Motor neuron (in vitro differentiated cells): ENCODE measurements at places on chromosomes 3 and 15. TPM values are rescaled to one million over a fixed set of nuclear protein-coding genes. Genes with fewer than 3 reads are reported as not detected.

DNA sequence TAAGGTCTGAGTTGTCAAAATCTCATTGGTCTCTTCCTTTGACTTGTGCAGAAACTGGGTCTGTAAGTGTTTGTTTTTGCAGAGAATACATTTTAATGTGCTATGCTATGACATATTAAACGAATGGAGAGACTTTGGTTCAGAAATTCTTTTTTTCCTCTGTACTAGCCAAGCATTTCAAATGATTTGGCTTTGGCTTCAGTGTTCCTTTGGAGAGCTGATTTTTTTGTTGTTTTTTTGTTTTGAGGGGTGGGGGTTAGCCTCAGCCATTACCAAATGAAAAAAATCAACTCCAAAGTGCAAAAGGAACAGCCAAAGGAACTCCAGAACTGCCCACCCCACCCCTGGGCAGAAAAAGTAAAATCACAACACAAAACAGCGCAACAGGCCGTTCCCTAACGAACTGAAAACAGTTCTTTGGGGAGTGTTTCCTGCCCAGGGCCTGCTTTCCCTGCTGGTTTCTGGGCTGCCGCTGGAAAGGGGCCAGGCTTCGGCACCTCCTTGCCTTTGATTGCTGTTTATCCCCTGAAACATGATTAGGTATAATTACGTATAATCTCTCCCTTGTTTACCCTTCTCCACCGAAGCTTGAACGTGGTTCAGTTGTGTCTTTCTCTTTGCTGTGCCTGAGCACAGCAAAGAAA, 57.6 kb upstream of the NEO1 start:
- ATAC-seq: no peak

- no peak for ATAC-seq
Measured at GRCh38 chr15:38708672-38709180, 144.1 kb upstream of the RASGRP1 start.

GRCh38 chr3:31103623-31104180, 209.2 kb upstream of the GADL1 start:
- ATAC-seq: no peak

DNA sequence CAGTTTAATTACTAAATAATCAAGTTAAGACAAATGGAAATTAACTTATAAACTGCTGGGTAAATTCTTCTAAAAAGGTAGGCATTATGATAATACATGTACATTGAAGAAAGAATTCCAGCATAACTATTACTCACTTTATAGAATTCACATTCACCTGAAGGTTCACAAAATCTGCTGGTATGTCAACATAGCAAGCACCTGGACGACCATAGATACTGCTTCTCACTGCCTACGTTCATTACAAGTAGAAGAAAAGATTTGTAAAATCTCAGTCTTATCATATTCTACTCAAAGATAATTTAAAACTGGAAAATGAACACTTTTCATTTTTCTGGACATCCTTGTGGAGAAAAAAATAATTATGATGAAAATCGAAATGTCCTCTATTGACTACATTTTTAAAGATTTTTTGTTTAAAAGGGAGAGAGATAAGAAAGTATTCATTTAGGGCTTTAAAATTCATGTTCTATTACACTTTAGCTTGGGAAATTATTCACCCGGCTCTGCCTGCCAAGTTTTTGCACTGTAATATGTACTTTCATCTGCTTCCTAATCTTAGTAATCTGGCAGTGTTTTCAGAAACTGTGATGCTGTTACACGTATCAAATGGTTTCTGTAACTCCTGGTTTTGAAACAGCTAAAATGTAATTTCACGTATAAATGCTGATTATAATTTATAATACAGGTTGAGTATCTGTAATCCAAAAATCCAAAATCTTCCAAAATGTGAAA, 16.1 kb downstream of the HACL1 start:
- no peak for ATAC-seq

DNA sequence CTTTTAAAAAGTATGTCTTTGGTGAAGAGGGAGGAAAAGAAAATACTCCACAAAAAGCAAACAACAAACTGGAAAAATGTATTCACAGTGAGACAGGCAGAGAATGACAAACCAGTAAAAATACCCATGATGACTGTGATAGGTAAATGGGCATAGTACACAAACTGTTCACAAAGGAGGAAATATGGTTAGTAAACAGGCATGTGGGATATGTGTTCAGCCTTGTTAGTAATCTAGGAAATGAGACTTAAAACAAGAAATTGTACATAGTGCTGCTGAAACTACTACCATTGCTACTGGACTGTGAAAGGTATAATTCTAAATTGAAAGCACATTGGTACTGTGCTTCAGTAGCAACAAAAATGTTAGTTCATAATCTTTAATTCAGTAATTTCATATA, 50.1 kb downstream of the UBE2E2 start:
- no peak for ATAC-seq

DNA sequence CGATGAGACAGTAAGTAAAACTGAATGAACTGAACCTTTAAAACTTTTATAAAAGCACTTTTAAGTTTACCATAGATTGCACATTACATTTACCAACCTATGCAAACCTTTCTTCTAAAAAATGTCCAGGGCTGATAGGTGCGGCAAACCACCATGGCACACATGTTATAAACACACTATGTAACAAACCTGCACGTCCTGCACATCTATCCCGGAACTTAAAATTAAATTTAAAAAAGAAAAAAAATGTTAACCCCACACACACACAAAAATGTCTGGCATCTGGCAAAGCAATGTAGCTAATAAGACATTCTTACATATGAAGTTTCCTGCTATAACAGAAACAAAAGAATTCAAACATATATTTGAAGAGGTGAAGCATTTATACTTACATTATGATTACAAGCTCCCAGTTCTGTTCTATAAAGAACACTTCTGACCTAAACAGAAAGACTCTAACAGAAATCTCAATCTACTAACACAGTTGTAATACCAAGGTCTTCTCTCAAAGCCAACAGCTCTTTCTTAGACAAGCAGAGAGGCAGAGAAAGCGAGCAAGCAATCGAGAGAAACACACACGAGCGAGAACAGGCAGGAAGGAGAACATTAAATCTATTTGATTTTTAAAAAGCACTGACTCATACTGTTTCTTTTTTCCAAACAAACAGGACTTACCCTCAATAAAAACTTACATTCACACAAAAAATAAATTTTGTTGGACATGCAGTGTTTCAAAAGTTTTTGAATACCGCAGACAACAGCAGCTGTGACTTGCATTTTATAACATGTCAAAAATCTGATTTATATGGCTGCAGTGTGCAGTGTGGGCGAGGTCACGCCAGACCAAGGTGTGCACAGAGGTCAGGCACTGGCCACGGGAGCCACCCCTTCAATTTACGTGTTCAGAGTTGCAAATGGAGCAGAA, at the start of gene NRG4:
NRG4 (minus strand) TSS at position 798 of the 925 bp plus-strand sequence. CDS start 1,194 bp downstream, outside the sequence.
- ATAC-seq: no peak

DNA sequence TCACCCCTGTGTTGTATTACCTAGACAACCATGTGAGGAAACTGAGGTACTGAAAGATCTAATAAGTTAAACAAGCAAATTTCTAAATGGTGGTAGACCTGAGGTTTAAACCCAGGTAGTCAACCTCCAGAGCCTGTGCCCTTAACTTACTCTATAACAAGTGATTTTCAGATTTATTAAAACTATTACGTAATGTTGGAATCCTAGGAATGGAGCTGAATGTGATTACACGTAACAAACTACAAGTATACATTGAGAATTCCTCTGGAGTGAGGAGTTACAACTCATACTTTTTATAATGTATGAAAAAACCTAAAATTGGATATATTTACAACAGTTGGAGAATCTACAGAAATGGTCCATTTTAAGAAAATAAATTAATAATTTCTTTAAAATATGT, 18.0 kb downstream of the FAM98B start:
- no peak for ATAC-seq

DNA sequence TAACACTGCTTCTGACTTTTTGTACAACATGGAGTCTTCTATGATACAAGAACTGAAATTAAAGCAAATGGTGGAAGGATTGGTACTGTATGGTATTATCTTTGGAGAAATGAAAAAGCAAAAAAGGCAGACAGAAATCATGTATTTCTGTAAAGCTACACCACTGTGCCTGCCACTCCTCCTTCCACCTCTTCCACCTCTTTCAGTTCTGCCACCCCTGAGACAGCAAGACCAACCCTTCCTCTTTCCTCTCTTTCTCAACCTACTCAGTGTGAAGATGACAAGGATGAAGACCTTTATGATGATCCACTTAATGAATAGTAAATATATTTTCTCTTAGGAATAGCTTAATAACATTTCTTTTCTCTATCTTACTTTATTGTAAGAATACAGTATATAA, 57.0 kb downstream of the CD200 start:
- no peak for ATAC-seq

- peak; percentile 19 for ATAC-seq
Measured at GRCh38 chr15:38994310-38994709, 429.7 kb upstream of the RASGRP1 start.

DNA sequence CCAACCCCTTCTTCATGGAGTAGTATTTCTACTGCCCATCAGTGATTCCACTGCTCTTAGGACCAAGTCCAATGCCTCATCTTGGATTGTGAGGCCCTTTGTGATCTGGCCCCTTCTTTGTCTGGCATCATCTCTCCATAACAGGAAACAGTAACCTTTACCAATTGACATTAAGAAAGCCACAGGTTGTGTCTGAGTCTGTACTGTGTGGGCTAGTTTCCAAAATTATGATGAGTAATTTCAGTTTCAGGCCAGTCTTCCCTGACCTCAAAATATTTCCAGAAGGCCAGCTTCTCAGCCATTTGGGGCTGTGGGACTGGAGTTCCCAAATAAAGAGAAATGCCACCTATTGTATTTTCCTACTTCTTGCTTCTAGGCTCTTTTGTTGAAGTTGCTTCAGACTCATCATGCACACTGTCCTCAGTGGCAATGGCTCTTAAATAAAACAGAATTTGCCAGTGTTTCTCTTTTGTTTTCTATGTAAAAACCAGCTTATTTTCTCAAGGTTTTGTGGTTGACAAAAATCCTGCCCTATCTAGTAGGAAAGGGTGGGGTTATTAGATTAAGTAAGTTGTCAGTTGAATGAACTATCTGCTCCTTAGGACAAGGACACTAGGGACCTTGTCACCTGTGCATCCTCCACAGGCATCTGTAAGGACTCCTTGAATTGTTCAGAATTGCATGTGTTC, 47.0 kb upstream of the ACKR4 start:
- no peak for ATAC-seq

- peak; percentile 25 for ATAC-seq
Measured at GRCh38 chr15:68415501-68416157, 16.3 kb downstream of the ITGA11 start.

DNA sequence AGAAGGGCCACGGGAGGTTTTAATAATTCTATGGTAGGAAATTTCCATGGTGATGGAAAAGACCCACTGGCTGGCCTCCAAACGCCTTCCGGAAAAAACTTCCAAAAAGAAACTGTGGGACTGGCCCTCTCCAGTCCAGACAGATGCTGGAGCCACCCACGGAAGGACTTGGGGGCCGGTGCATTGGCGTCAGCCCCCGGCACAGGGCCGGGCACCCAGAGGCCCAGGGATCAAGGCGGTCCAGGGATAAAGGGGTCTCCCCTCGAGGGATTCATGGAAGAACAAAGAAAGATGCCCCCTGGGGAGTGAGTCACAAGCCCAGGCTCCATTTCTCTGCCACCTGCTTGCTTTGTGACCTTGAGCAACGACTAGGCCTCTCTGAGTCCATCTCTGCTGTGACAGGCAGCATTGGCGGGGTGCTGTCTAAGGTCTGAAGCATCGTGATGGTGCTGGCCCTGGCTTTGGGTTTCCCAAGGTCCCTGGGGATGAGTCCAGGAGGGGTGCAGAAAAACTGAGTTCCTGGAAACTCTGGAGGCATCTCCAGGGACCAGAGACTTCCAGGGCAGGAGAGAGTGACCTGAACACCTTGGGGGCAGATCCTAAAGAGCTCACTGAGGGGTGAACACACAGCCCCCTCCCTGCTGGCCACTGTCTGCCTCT, 21.6 kb downstream of the ATP2B2 start:
- no peak for ATAC-seq

- ATAC-seq: no peak
Measured at GRCh38 chr3:14434498-14435151, 32.2 kb downstream of the SLC6A6 start.

GRCh38 chr3:127751163-127751621, 71.1 kb downstream of the MGLL start:
- ATAC-seq: no peak

GRCh38 chr3:58723173-58723572, 56.6 kb upstream of the FAM3D start:
- ATAC-seq: no peak

DNA sequence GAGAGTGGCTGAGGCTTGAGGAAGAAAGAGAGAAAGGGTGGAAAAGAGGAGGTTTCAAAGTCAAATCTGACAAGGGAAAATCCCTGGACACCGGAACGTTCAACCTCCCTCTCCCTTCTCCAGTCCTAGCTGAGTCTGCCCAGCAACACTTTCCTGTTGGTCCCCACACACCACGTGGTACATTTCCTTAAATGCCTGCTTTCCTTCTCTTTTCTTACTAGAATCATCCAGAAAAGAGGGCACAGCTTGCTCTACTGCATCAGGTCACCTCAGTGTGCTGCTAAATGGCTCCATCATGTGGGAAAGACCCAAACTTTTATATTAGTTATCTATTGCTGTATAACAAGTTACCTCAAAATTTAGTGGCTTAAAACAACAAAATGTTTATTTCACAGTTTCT, 181.2 kb downstream of the NECTIN3 start:
- ATAC-seq: no peak

- peak; percentile 74 for ATAC-seq
Measured at GRCh38 chr3:147699175-147699838, 290.1 kb downstream of the ZIC1 start.

- no peak for ATAC-seq
Measured at GRCh38 chr3:125262161-125262560, 49.6 kb upstream of the SLC12A8 start.

GRCh38 chr15:43382310-43382709, 11.4 kb downstream of the TUBGCP4 start:
- ATAC-seq: no peak

GRCh38 chr15:64720188-64720587, 55.2 kb downstream of the RBPMS2 start:
- no peak for ATAC-seq

- no peak for ATAC-seq
Measured at GRCh38 chr3:52265387-52265786, 13.1 kb downstream of the WDR82 start.

GRCh38 chr3:157094301-157094700, 65.6 kb downstream of the CCNL1 start:
- ATAC-seq: no peak

DNA sequence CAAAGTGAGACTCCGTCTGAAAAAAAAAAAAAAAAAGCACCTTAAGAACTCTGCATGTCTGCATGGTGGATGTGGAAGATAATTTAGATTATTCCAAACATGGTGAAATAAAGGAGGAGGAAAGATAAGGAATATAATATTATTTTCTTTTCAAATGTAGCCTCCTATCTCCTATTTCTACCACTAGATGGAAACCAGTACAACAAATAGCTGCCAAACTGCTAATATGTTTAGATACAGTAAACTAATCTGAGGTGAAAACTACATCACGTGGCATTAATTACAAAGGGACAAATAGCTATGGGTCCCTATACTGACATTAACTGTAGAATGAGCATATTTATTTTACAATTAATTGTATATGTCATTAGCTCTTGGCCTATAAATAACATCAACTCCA, 197.8 kb downstream of the TBC1D5 start:
- ATAC-seq: no peak

PRSS50 gene
- total RNA-seq: 0.46 TPM in 1 of 2 replicates, not detected in the other

RTP1 gene
- total RNA-seq: 0.73 and 1.00 TPM in 2 replicates

SYNM gene
- total RNA-seq: 8.3 and 9.1 TPM in 2 replicates

SCG5 gene
- 1.3 and 2.0 TPM in 2 replicates for total RNA-seq

UBAP1L gene
- 3.1 and 5.5 TPM in 2 replicates for total RNA-seq

THSD4 gene
- total RNA-seq: 3.5 and 3.9 TPM in 2 replicates

MRAS gene
- 35.7 and 41.9 TPM in 2 replicates for total RNA-seq

TMEM108 gene
- 2.7 and 3.0 TPM in 2 replicates for total RNA-seq

CSTA gene
- 1.7 TPM in 1 of 2 replicates, not detected in the other for total RNA-seq

SAMMSON gene
- 0.36 and 0.46 TPM in 2 replicates for total RNA-seq

THRB gene
- 0.42 and 0.77 TPM in 2 replicates for total RNA-seq

AMOTL2 gene
- total RNA-seq: 43.3 and 46.0 TPM in 2 replicates

PPP4R2 gene
- 45.8 and 53.7 TPM in 2 replicates for total RNA-seq
